ENCODE measurements at places on chromosomes 7 and 10.
A peak's percentile ranks its signal among the peaks of the same experiment; 100 is the strongest.

DNA sequence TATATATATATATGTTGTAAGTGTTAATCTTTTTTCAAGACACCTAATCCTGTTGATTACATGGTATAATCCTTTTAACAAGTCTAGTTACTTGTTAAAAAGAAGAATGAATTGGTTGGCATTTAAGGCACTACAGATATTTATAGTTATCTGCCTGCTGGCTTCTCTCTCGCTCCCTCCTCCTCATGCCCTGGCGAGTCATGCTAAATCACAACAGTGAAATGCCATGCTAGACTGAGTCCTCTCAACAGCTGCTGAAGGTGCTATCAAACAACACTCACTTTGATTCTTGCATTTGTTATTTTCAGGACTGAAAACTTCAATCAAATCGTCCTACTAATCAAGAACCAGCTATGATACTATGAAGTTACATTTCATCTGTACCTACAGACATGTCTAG, 15.4 kb downstream of the NRAP start:
- no peak for DNase-seq

DNA sequence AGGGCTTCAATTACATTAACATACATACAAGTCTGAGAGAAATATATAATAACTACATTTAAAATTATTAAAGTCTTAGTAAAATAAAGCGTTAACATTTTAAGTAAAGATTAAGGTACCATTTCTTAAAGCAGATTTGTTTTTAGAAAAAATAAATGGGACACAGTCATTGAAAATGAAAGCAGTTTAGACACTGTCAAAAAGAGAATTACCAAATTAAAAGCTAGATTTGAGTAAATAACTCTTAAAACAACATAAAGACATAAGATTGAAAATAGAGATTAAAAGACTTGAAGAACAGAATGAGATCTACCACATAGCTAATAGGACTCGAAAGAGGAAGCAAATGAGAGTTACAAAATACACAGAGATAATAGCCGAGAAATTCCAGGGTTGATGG, 562.2 kb upstream of the FOXK1 start:
- no peak for DNase-seq

- no peak for DNase-seq
These were observed 122.3 kb upstream of the LYZL2 start for GRCh38 chr10:30751678-30752331.

DNA sequence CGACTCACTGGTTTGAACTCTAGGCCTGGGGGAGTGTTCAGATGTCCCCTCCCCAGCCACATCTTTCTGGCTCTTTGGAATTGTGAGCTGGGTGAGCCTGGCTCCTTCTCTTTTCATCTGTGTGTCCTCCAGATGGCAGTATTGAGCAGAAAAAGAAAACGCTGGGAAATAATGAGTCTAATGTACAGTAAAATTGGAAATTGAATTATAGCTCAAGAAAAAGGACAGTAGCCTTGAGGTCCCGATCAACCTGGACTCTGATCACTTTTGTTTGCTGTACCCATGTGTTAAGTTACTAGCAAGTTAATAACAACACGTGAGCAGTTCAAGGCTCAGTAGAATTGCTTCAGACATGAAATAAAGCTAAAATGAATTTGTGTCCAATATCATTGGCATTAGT, 77.9 kb downstream of the SNX10 start:
- DNase-seq: peak; percentile 38

DNA sequence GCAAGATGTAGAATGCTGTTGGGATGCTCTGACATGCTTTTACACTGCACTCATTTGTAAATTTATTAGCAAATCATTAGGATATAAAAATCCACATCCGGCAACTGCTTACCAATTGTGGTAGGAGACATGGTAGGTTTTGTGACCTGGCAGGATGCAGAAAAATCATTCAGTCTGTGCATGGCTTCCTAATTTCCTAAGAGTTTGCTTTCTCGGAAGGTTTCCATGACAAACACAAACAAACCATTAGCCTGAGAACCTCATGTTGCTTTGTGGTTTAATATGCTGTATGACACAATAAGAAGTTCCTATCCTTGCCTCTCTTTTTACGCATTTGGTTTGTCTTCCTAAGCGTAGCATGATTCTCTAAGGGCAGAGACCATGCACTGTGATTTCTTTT, 14.7 kb upstream of the LMBR1 start:
- DNase-seq: peak; percentile 81

Data from DMS79 (cell line).